Activated T-cell treated with anti-CD3 and anti-CD28 coated beads for 1 hour (primary cell): ENCODE measurements at places on chromosomes 16 and 17.

- no peak for DNase-seq
These were observed 78.3 kb downstream of the GAS7 start for GRCh38 chr17:10120109-10120485.

GRCh38 chr16:75483222-75483621 is 12.0 kb downstream of the CHST6 start:
- no peak for DNase-seq

- no peak for DNase-seq
These were observed 258.0 kb downstream of the PMP22 start for GRCh38 chr17:15007147-15007553.

DNA sequence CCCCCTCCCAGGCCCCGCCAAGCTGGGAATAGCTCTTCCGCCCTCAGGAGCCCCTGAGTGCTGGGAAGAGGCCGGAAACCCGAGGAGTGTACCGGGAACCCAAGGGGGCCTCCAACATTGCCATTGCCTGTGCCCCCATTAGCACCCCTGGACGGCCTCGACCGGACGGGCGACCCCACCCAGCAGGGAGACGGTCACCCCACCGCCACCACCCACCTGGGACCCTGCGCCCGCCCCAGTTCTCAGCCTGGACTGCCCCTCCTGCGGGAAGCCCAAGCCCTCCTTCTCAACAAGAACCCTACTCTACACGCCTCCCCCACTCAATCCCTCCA is 2.0 kb downstream of the CARHSP1 start:
- no peak for DNase-seq

DNA sequence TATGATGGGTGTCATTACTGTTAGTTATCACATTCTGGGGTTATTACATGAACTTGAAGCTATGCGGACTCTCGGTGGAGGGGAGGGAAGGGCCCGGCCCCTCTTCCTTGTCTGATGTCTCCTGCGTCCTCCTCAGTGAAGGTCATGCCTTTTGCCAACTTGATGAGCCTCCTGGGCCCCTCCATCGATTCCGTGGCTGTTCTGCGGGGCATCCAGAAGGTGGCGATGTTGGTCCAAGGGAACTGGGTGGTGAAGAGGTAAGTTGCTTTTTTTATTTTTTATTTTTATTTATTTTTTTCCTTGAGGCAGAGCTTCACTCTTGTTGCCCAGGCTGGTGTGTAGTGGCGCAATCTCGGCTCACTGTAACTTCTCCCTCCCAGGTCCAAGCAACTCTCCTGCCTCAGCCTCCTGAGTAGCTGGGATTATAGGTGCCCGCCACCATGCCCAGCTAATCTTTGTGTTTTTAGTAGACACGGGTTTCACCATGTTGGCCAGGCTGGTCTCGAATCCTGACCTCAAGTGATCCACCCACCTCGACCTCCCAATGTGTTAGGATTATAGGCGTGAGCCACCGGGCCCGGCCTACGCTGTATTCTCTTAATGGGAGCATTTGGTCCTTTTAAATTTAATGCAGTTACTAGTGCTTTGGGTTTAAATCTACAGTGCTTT is 21.6 kb downstream of the POLR3E start:
- DNase-seq: peak; percentile 58

- no peak for DNase-seq
These were observed 30.3 kb downstream of the MPRIP start for GRCh38 chr17:17072546-17072945.

DNA sequence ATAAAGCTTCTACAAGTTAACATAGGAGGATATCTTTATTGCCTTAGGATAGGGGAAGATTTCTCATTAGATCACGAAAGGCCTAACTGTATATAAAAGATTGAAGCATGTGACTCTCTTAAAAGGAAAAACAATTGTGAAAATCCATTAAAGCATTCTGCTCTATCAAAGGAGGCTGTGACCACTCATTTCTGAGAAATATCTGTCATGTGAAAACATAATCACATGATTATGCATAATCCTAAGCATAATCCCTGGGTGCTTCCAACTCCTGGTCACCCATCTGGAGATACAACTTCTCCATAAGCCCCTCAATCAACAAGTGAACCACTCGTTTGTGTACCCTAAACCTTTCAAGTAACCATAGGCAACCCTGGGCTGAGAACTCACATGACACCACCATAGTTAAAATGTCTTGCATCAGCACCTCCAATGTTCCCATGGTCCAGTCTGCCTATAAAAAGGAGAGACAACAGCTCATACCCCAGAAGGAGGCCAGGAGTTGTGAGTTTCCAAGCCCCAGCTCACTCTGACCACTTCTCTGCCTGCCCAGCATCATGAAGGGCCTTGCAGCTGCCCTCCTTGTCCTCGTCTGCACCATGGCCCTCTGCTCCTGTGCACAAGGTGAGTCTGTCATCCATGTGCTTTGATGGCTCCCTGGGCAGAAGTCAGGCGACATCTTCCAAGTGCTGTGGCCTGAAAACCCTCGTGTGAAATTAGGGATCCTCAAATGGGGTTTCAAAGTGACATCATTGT is at the start of gene CCL18:
CCL18 (plus strand) TSS at position 487 of the 756 bp plus-strand sequence; CDS start at position 558, 71 bp downstream.
- DNase-seq: no peak

DNA sequence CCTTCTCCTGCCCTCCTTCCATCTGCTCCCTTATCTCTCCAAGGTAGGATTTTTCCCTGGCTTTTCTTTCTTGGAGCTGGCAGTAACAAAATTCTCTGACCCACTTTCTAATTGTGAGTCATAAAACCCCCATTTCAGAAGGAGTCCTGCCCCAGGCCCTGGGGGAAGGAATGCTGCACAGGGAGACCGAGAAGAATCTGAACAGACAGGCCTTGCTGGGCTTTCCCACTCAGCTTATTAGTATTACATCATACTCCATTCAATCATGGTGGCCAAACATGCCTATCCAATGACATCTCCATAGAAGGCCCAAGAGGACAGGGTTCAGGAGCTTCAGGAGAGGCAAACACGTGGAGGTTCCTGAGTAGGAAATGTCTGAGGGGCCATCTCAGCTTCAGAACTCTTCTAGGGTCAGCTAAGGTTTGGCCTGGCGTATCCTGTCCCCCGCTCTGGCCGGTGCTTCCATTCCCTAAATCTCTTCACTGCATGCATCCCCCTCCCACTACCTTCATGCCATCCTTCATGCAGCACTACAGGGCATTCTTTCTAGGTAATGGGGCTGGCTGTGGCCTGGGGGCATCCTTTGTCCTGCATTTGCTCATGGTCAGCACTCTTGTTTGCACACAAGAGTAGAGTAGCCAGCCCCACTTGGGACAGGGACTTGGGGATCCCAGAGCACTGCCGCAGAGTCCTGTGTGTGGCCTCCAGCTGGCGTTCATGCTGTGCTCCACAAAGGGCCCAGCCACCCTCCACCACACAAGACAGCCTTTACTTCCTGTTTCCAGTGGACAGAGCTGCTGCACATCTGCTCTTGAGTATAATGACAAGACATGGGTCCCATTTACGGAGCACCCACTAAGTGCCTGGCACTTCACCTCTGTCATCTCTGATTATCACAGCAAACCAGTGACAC is 8.2 kb downstream of the SLC6A2 start:
- no peak for DNase-seq

GRCh38 chr17:28506763-28507487 is 777 bp downstream of the FOXN1 start:
- no peak for DNase-seq

GRCh38 chr16:81532491-81533174 is 88.0 kb downstream of the CMIP start:
- DNase-seq: no peak

DNA sequence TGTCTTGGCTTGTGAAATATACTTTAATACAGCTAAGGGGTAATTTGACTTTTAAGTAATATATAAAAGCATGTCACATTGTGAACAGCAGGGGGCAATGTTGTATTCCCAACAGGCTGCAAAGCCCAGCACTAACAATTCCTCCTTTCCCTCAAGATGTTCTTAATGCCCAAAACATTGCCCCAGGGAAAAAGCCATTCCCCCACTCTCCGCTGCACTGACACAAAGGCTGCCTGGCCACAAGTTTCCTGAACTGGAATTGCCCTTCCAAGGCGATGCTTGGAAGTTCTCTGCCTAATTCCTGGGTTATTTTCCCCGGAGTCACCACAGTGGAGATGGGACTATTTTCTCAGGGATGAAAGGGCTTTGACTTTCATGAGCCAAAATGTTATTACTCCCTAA is 27.2 kb downstream of the CLEC16A start:
- DNase-seq: no peak

DNA sequence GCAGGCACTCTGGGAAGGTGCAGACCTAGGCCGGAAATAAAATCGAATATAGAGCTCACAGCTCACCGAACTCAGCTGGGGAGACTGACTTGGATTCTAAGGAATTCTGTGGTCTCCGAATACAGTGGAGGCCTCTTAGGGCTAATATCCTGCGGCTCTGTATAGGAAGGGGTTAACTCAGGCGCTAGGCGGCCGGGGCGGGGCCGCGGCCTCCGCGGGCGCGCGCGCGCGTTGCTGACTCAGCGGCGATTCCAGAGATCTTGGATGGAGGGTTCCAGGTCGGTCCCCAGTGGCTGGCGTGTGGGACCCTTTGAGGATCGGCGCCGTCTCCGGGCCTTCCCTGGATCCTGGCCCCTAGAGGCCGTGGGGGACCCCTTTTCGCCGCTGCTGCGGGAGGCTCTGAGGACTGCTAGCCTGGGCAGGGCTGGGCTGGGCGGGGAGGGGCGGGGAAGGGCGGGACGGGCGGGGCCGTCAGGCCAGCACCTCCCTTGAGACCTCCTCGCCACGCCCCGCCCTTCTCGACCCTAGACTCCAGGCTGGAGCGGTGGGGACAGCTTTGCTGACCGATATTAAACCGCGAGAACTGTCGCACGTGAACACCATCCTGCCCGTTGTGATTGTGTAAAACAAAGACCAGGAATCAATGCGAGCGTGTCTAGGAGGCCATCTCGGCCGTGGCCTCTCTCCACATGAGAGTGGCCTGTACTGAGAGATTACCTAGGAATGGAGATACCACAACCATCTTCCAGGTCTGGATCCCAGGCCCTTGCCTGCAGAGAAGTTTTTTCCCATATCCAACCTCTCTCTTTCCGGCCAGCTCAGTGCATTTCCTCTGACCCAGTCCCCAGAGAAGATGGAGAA is 1.4 kb upstream of the PLEKHH3 start:
- peak; percentile 65 for DNase-seq

GRCh38 chr16:28292731-28293600 is 641 bp downstream of the SBK1 start:
- DNase-seq: no peak

DNA sequence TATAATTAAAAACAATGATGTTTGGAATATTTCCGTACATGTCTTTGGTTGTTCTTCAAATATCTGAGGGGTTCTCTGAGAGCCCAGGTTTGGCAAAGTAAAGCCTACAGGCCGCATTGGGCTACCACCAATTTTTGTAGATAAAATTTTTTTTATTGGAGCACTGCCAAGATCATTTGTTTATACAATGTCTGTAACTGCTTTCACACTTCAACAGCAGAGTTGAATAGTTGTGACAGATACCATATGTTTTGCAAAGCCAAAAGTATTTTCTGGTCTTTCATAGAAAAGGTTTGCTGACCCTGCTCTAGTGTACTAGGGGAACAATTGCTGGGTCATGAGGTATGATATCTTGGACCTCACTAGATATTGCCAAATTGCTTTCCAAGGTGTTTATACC is 10.5 kb downstream of the PPM1D start:
- no peak for DNase-seq

DNA sequence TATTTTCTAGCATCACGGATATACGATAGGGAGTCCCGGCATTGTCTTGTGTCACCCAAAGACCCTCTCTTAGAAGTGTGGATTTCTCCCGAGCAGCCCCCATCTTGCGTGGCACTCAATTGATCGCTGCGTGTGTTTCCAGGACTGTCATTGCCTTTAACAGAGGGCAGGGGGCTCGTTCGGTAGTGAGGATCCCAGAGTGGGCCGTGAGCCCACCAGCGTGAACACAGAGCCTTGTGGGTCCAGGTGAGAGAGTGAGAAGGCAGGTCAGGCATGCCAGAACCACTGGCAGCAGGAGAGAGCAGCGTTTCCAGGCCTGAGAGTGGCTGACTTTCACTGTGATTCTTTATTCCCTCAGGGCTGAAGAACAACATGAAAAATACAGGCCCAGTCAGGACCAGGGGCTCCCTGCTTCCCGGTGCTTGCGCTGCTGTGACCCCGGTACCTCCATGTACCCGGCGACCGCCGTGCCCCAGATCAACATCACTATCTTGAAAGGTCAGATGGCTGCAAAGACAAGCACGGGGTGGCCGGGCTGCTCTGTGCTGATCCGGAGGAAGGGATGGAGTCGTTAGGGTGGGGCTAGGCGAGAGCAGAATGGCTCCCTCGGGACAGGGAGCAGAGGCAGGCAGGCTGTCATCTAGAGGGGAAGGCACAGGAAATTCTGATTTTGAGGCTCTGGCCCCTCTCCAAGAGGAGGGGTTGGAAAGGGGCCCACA is 22.4 kb downstream of the C1QTNF1 start:
- no peak for DNase-seq

GRCh38 chr17:14805348-14805747 is 459.8 kb downstream of the PMP22 start:
- no peak for DNase-seq

- DNase-seq: no peak
These were observed 11.3 kb downstream of the TIMM22 start for GRCh38 chr17:1008008-1008761.

DNA sequence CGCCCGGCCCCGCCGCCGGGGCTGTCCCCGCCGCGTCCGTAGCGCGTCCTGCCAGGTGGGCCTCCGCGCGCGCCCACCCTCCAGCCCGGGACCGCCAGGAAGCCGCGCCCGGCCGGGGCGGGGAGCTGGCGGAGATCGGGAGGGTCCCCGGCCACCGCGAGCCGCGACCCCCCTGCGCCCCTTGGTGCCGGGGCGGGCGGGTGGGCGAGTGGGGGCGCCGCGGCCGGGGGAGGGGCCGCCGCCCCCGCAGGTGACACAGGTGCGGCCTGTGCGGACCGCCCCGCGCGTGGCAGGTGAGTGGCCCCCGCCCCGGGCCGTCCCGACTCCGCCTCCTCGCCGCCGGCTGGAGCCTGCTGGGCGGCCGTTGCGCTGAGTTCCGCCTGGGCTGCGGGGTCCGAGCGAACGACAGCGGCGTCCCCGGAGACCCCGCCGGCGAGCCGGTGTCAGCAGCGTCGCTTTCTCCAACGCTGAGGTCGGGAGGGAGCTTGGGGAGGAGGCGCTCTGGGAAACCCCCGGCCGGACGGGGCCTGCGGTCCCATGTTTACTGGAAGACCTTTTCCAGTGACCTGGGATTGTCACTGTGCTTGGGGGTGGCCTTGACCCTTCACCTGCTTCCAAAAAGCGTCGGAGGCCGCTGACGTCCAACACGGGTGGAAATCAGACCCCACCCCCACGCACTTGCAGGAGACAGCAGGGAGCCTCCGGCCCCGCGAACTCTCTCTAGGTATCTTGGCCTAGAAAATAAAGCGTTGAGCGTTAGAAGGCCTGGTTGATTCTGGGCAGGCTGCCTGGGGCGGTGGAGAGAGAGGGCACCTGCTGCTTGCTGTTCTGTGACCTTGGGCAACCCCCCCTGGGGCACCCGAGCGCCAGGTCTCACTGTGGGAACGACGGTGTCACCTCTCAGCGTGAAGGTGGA is 542 bp downstream of the KLHL36 start:
- peak; percentile 26 for DNase-seq

DNA sequence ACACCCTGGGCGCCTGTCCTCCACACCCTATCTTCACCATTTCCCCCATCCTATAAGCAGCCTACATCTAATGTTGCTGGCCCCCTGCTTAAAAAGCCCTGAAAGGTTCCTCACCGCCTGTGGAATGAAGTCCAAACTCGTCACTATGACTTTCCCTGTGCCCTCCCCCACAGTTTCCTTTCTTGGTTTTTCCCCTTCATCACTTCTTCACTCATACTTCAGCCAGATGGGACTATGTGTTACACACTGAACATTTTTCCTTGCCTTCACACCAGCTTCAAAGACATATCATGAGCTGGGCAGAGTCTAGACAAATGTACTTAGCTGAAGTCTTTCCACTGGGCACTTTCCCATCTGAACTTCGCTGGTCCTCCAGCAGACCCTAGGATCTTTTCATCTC is 1.5 kb upstream of the MARCHF10 start:
- DNase-seq: no peak
